GM23248 (cell line): ENCODE measurements at places on chromosomes 4 and X. TPM values are rescaled to one million over a fixed set of nuclear protein-coding genes. Genes with fewer than 3 reads are reported as not detected.
A peak's percentile ranks its signal among the peaks of the same experiment; 100 is the strongest.

- DNase-seq, result no peak
These were observed 51.5 kb downstream of the PSAPL1 start for GRCh38 chr4:7383266-7383665.

DNA sequence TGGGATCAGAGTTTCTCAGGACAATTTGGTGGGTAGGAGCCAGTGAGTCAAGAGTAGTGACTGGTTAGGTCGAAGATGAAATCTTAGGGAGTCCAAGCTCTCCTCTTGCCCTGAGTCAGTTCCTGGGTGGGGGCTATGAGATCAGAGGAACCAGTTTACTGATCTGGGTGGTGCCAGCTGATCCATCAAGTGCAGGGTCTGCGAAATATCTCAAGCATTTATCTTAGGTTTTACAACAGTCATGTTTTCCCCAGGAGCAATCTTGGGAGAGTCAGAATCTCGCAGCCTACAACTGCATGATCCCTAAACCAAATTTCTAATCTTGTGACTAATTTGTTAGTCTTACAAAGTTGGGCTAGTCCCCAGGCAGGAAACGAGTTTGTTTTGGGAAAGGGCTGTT is 1833.2 kb upstream of the PCDH7 start:
- peak; percentile 52 for DNase-seq

GRCh38 chrX:149720021-149720689 is 8.3 kb downstream of the MAGEA11 start:
- no peak for DNase-seq

DNA sequence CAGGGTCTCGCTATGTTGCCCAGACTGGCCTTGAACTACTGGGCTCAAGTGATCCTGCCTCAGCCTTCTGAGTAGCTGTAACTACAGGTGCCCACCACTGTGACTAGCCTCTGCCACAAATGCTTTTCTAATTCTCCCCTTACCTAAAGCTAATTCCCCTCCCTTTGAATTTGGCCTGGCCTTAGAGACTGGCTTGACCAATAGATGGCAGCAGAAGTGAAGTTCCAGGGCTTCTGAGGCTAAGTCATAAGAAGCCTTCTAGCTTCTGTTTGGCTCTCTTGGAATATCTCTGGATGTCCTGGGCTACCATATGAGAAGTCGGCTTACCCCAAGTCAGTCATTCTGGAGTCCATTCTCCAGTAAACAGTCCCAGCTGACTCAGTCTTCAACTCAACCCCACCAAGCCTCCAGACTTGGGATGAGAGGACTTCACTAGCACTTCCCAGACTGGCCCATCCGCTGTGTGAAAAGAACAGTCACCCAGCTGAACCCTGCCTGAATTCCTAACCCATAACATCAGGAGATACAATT is 61.0 kb downstream of the HPRT1 start:
- peak; percentile 65 for DNase-seq

GRCh38 chrX:129123795-129124194 is 399.5 kb downstream of the SMARCA1 start:
- DNase-seq, result no peak

GRCh38 chr4:972651-973424 is 531 bp downstream of the DGKQ start:
- DNase-seq, result peak; percentile 64

Gene PFKFB1
- not detected in 2 replicates for total RNA-seq
